ENCODE measurements at places on chromosomes 4 and X.

- no peak for DNase-seq
These were observed 34.2 kb downstream of the RAI2 start for GRCh38 chrX:17826609-17827496.

- no peak for DNase-seq
These were observed 5.4 kb downstream of the CTBP1 start for GRCh38 chr4:1243451-1244080.

- no peak for DNase-seq
These were observed 179.8 kb downstream of the SCFD2 start for GRCh38 chr4:53185869-53186585.

GRCh38 chr4:42871671-42872290, 20.7 kb upstream of the GRXCR1 start:
- DNase-seq, result no peak

DNA sequence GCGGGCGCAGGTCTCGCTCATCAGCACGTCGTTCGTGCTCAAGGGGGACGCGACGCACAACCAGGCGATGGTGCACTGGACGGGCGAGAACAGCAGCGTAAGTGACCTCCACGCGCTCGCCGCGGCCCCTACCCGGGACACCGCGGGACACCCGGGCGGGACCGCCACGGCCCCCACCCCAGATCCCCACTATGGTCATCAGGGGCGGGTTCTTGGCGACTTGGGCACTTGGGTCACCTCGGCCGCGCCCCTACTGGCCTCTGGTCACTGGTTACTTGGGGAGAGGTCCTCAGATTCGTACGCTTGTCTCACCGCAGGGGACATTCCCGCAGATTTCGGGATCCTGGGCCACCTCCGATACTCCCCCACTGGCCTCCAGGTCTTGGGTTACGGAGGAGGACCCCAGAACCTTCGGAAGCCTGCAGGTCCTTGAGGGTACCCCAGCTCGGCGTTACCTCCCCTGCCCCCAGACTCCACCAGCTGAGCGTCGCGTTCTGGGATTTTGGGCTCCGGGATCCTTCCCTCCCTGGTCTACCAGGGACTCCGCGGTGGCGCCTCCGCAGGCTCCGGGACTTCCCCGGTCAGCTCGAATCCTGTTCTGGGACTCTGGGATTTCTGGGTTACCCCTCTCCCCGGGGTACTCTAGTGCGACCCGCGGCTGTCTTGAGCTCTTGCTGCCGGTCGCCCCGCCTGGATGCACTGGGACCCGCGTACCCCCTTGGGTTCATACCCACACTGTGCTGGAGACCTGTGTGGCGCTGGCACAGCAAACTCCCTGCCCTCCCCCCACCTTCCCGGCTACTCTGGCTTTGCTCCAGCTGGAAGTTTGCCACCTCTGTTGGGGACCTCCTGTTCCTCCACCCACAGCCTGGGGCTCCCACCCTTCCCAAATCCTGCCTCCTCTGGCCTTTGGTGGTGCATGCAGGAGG, 956 bp downstream of the SORCS2 start:
- no peak for DNase-seq

DNA sequence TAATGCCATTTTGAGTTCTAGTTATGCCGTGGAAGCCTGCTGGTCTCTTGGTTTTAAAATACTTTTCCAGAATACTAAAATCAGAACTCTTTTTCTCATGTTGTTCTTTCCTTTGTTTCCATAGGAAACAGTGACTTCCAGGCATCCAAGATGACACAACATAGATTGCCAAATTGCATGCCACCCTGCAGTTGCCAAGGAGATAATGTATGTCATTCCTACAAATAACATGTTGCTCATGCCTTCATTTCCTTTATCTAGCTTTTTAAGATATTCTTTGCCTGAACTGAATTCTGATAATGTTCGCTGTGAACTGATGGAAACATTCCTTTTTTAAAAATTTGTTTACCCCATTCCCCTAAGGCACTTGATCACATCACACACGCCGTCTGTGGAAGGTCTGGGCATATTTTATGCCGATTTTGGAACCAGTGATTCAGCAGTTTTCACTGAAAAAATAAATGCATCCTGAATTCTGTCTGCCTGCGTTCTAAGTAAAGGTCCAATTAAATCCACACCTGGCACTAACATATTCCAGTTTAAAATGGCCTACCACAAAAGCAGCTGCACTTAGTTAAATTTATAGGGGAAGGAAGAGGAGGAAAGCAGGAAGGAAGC, 38.0 kb upstream of the COX7B2 start:
- DNase-seq, result no peak

DNA sequence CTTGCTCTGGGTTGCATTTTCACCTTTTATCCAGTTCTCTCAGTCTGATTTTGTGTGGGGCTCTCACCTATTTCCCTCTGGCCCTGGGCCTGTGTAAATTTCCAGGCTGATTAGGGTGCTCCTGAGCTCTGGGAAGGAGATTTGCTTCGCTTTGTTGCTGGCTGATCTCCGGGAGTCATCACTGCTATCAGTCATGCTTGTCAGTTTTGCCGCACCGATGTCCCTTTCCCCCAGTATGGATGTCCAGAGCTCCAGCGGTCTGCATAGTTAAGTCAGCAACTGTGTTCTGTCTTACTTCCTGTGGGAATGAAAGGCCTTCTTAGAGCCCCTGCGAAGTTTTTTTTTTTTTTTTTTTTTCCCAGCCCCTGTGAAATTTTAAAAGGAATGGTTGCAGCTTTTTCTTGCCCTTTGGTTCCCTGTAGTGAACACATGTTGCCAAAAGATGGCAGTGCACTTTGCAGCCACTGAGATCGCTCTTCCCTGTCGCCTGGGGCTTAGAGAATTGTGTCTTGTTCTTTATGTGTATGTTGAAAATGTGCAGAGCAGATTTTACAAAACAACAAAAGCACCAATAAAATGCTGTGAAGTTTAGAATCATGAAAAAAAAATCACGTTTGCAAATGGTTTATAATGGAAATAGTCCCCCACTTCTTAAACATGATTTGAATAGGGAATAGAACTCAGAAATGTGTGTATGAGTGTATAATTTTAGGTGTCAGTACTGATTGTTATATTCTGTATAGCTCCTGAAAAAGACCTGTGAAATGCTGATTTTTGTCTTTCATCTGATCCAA, 109.1 kb upstream of the SLC4A4 start:
- no peak for DNase-seq

DNA sequence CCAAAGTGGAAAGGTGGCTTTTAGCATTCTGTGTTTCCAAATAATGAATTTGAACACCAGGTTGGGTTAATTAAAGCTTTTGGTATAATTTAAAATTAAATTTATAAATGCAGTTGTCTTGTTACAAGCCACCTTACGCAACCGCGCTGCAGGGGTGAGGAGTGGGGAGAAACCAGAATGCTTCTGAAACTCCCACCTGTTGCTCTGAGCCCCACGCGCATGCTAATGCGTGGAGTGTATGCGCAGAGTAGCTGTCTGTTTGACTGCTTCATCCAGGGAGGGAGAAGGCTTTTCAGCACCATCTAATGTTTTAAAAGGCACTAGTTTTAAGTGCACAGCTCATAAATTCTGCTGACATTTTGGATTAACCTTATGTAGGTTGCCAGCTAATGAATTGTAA, 12.5 kb downstream of the OGT start:
- no peak for DNase-seq

DNA sequence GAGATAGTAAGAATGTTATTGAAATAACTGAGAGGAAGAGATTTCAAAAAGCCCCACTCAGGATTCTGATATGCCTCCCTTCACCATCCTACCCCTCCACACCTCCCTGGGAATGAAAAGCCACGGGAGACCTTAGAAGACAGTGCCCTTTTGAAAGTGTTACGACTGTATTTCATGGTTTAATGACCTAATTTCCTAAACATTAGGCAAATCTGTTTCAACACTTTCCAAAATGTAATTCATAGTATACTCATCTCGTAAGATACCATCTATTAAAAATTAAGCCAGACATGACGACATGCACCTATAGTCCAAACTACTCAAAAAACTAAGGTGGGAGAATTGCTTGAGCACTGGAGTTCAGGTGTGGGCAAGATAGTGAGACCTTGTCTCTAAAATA, 106.3 kb downstream of the HNRNPD start:
- no peak for DNase-seq

DNA sequence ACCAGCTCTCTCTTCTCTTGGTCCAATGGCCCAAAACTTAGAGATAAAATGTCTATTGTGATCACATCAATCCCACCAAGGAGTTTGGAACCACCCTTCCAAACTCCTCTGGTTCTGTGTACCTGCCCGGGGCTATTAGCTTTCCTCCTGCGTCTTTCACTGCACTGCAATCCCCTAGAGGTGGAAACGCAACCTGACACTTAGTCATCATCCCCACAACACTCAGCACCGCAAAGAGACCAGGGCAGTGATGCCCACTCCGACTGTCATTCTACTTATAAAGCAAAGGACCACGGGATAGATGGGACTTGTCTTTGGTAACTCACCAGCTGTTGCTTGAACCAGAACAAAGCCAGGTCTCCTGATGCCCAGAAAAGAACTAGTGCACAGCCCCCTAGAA, 22.0 kb downstream of the AFAP1 start:
- DNase-seq, result no peak

GRCh38 chr4:141853091-141853764, 216.8 kb downstream of the IL15 start:
- DNase-seq, result no peak

GRCh38 chrX:72297953-72298730, 7.6 kb downstream of the CITED1 start:
- DNase-seq, result no peak

DNA sequence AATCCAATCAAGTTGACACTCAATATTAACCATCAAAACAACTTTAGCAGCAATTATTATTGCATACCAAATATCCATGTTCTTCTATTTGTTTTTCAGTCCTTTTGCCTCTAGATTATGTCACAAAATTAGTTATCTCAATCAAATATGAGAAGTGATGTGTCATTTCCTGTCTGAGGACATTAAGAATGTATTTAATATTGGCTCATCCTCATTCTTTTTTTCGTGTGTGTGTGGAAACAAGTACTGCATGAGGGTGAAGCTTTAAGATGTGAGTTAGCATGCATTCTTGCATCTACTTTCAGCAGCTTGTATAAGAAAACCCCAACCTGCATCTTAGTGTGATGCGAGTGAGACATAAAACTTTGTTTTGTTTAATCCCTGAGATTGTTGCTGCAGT, 301.4 kb downstream of the GRIA2 start:
- DNase-seq, result no peak

- DNase-seq, result no peak
These were observed 13.1 kb upstream of the ANXA5 start for GRCh38 chr4:121709766-121710405.

- no peak for DNase-seq
These were observed 145.8 kb upstream of the HCCS start for GRCh38 chrX:10965174-10965798.

DNA sequence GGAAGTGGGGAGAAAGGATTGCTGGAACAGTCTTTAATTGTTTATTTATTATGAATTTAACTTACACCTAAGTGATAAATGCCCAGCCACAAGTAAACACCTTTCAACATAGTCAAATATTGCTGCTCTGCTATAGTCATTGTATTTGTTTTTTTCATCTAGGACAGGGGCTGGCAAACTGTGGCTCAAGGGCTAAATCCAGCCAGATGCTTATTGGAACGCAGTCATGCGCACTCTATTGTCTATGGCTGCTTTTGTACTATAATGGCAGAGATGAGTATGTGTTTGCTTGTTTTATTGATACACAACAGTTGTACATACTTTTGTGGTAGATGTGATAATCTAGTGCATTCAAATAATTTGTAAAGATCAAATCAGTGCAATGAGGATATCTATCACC, 95.3 kb downstream of the ZAR1 start:
- no peak for DNase-seq

DNA sequence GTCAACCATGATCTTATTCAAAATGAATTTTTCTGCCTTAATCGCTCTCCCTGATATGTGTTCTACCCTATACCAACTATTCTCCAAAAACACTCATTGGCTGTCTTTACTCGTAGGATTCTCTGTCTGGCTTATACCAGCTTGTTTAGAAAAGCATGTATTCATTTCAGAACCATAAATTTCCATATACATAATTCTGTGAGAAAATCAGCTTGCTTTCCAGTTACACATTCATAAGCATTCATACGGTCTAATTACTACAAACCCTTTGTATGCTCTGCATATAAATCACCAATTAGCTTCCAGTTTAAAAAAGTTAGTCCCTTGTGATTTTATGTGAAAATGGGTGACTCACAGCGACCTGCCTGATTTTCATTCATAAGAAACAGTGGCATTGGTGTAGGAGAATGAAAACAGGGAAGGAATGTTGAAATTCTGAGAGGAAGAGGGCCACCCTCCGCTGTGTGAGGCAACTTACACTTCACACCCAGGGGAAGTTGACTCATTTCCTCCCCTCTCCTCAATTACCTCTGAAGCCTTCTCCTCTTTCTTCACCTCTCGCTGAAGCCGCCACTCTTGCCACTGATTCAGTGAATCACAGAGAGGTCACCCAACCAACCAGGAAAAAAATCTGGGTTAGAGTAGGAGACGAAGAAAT, 63.3 kb downstream of the MEPE start:
- peak; percentile 12 for DNase-seq

DNA sequence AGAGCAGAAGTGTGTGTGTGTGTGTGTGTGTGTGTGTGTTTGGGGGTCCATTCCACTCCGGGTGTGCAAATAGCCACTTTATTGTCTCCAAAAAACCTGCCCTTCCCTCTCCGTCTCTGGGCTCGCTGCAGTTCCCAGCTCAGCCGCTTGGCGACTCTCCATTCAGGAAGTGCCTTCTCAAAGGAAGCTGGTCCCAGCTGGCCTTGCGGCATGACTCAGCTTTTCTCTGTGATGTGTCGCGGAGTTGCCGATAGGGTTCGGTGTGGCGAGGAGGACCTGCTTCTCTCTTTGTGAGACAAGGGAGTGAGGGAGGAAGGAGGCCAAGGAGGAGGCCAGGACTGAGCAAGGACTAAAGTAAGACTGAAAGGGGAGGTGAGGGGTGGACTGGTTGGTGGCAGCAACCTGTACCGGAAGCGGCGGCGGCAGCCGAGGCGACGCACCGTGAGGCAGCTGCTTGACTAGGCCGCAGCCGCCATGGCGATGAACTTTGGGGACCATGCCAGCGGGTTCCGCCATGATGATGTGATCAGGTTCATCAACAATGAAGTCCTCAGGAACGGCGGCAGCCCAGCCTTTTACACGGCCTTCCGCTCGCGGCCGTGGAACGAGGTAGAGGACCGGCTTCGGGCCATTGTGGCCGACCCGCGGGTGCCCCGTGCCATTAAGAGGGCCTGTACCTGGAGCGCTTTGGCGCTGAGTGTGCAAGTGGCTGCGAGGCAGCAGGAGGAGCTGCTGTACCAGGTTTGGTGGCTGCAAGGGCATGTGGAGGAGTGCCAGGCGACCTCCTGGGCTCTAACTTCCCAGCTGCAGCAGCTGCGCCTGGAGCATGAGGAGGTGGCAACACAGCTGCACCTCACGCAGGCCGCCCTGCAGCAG, at the start of gene TEX13C:
Gene TEX13C (plus strand): TSS at position 226 of the 876 bp plus-strand sequence. CDS start 249 bp downstream, at position 475.
- no peak for DNase-seq

DNA sequence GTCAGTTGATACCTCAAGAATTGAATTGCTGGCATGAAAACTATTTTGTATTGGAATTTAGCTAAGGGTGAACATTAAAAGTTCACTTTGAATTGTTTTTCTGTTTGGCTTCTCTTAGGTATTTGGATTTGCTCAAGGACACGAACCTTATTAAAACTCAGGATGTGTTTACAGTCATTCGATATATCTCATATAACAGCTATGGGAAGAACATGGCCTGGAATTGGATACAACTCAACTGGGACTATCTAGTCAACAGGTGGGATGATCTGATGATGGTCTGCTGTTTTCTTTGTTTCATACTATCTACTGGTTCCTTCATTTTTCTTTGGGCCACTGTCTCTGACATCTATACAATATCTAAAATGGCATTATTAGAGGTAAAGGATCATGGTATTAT, 69.7 kb downstream of the PITX2 start:
- no peak for DNase-seq
